Thyroid gland (tissue), 4 donors: ENCODE measurements at places on chromosomes 11 and 22.

DNA sequence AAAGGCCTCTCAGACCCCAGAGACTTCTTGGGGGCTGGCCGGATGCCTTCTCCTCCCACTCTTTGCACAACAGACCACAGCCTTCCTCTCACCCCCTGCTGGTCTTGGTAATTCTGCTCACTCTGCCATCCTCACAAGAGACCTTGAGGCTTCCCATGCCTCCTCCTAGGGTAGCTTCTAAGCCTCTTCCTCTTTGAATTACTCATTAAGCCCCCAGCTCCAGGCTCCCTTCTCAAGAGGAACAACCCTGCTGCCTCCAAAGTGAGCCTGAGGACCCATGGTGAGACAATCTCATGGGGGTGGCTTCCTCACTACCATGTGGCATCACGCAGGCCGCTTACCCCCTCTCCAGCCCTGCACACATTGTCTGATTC, 184.6 kb upstream of the SYT13 start:
- DNase-seq, result no peak

- no peak for DNase-seq
Observed at GRCh38 chr11:116837231-116838091, at the start of gene APOA1. Gene APOA1, minus strand, starts transcription at chr11:116837622. Its CDS starts 235 bp downstream, at chr11:116837387.

DNA sequence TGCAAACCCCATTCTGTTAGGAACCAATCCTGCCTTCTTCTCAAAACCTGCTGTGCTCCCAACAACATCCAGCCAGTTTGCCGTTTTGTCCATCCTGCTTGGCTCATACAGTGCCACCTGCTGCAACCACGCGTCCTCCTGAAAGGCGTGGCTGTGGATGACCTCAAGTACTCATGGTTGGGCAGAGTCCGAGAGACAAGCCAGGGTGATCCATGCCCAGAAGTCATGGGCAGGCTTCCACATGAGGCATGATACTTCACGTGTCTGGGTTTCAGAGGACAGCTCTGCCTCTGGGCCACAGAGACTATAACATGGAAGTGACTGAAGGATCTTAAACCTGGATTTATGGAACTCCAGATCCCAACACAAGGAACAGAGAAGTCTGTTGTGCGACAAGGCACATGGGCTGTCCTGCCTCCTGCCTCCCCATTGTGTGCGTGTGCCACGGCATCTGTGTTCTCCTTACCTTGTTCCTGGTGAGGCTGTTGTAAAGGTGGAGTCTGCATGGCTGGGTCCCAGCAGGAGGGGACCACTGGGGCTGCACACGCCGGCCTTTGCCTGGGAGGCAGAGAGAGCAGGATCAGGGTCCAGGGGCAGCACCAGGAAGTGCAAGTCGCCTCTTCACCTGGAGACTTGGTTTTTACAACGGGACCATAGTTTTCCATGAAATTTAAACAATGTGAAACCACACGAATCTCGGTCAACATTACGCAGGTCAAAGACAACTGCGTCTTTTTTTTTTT, 15.4 kb downstream of the CARS1 start:
- peak; percentile 69 for DNase-seq

DNA sequence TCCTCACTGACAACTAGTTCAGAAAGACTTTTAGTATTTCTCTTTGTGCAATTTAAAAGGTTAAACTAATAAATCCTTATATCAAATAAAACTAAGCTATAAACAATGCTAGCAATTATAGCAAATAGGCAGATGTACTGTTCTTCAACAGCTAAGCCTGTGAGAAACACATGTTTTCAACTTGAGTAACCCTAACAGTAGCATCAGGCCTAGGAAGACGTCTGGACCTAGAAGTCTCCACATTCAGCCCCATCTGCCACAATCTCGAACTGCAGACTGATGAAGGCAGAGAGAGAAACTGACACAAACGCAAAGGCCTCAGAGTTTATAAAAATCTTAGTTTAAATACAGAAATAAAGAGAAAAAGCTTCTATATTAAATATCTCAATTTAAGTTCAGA, 2.5 kb downstream of the ST13 start:
- DNase-seq, result no peak

DNA sequence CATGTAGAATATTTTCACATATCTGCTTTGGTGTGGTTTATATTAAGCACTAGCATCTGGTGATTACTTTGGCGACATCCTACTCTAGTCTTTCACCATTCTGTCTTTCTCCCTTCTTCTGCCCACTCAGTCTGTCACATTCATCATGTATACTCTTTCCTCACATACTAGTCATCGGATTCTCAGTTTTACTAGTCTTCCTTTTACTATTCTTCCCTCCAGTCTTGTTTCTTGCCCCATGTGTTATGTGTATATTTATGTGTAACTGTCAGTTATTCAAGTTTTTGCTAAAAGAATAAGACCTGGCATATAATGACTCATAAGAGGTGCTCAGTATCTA, 4.6 kb upstream of the DIXDC1 start:
- DNase-seq, result no peak

DNA sequence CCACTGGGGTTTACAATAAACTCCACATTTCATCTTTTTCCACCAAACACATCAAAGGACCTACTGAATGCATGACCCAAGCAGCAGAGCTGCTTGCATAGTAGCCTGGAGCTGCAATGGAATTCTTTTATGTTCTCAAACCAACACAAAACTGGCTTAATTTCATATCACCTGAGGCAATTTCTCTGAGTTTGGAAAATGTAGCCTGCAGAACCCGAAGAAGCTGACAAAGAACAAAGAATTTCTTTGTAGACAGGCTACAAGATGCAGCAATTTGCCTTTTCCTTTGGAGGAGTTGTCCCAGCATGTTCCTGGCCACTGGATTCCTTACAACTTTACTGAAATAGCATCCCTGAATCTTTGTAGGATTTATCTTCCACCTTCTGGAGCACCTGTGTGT, 5.5 kb upstream of the TECTA start:
- no peak for DNase-seq

DNA sequence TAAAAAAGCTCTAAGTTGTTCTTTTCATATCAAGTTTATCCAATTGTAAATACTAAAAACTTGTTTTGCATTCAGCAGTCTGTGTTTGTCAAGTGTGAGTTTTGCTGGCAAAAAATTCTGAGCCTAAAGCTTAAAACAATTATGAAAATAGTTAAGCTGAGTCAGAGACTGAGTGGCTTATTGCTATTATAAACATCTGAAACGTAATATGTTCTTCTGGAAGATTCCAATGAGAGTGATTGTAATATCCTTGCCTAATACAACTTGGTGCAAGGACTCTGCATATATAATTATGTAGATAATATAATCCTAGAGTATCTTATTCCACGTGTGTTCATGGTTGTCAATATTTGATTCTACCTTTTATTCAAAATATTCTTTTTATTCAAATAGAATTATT, 14.1 kb upstream of the NUP50 start:
- no peak for DNase-seq
